ENCODE measurements at places on chromosomes 12 and 14.

DNA sequence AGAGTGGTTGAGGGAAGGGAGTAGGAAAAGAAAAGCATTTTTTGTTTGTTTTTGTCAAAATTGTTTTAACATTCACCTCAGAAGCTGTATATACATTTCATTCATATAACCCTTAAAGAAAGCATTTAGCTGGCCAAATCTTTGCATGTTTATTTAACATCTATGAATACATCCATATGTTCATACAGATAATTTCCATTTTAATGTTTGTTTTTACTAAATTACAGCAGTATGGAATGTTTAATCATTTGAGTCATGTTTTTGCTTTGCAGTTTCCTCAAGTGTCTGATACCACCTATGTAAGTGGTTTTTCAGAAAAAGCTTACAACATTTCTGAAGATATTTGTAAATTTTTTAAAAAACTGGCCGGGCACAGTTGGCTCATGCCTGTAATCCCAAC, 84.3 kb upstream of the ATF1 start:
- DNase-seq, result no peak

GRCh38 chr12:25074954-25075353, 120.0 kb downstream of the DNAI7 start:
- DNase-seq, result no peak

DNA sequence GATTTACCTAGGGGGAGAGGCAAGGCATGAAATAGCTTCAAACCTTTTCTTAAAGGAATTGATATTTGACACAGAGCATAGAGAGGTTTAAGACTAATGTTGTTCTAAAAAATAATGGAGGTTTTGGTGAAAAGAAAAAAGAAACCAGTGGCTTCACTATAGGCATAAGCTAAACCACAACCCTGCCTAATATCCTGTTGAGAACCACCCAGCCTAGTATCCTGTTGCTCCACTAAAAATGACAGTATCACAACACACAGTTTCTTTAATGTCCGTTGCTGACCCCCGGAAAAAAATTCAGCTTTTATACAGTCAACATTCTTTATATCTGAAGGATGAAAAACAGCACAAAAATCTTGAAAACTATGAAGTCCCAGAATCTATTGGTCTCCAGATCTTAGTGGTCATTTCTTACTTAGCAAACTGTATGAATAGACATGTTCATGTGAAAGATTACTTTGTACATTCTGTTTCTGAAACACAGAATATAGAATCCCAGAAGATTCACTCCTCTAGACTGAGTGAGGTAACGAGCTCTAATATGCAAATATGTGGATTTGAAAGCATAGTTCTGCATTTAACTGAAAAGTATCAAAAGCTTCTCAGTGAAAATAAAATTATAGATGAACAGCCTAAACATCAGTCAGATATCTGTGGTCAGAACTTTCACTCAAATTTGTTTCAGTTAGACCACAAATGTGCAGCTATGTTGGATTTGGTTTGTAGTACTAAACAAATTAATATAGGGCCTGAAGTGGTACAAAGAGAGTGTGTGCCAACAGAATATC, 40.5 kb downstream of the GALC start:
- DNase-seq, result peak; percentile 16

- peak; percentile 43 for DNase-seq
Observed at GRCh38 chr12:15899282-15899870, 11.8 kb upstream of the DERA start.

GRCh38 chr12:96402061-96402460, 1.8 kb upstream of the CDK17 start:
- DNase-seq, result no peak

DNA sequence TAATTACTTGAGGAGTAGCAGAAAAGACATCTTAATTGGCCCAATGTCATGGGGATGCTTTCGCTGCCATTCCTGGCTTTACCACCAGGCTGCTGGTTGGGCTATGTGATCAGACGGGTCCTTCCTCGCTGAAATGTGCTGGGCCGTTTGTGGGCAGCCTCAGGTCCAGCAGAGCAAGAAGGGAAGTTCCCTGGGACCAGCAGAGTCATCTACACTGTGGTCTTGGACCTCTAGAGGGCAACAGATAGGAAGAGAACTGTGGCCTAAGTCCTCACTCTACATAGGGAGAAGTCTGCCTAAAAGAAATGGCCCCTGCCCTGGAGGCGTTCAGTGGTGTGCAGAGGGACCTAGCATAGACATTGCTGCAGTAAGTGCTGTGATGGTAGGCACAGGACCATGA, 10.9 kb downstream of the EVL start:
- peak; percentile 72 for DNase-seq
